Activated CD8-positive, alpha-beta memory T cell treated with anti-CD3 and anti-CD28 coated beads for 1 hour (primary cell): ENCODE measurements at places on chromosomes 7 and 10.

DNA sequence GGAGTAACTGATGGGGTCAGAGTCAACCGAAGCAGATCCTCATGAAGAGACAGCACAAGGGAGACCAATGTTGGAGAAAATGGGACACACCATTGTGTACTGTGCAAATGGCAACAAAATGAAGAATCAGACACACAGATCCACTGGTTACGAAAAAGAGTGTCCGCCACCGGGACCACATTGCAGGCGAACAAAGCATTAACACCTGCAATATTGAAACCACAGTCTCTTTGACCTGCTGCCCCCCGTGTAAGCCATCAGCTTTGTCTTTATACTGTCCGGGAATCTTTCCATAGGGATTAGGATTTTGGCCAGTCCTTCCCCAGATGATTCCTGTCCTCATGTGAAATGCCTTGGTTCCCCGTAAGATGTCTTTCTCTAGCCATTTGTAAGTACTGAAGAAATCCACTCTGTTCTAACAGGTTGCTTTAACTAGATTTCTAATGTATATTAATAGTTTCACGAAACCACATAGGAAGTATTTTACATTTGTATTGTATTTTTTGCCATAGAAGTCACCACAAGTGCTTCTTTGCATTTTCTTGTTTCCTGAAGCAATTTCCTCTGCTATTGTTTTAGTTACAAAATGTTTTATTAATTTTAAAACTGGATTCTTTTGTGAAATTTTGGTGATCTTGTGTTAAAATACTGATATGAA lies 140.8 kb upstream of the NFE2L3 start:
- DNase-seq: no peak

GRCh38 chr10:114024876-114025610 lies 18.6 kb upstream of the ADRB1 start:
- no peak for DNase-seq

GRCh38 chr7:127194571-127194970 lies 58.2 kb downstream of the GRM8 start:
- DNase-seq: no peak

DNA sequence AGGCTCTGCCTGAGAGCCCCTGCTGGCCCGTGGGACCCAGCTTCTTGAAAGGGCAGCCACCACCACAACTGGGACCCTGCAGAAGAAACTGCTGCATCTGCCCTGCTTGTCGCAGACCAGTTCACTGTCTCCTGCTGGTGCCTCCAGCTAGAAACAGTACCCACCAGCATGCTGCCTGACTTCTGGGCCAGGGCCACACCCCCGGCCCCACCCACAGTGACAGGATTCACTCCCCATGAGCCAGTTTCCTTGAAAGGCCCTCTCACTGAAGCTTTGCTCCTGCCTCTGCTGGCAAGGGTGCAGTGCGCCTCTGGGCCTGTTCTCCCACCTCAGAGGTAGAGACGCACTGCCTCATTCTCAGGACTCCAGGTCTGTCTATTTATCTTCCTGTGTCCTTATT lies 32.4 kb downstream of the ANXA11 start:
- no peak for DNase-seq

DNA sequence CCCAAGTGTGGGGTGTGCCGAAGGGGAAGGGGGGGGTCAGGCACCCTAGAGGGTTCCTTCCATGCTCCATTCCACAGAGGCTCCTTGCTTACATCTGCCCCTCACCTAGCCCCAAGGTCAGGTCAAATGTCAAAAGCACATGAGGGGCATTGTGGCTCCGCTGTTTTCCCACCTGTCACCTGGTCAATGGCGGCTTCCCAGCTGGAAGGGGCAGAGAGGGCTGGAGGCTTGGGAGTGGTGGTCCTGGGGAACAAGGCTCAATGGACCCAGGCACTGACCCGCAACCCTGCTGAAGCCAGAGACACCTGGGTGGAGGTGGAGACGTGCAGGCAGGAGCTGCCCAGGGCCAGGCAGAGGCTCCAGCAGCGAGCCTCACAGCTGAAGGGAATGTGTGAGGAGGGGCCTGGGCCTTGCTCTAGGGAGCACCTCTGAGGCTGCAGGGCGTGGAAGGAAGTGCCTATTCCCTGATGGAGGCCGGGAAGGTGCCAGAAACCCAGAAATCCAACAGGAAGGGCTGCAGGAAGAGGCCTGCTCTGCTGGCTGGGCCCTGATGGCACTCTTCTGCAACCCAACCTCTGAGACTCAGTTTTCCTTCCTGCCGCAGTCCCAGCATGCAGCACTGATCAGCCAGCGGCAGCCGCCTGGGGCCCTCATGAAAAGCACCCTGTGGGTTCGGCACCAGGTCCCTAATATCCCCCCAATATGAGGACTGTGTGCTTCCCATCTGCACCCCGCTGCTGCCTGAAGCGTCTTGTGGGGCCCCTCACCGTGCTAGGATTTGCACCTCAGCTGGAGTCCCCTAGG lies 16.0 kb downstream of the RASGEF1A start:
- DNase-seq: no peak

- no peak for DNase-seq
These were observed 178.8 kb downstream of the NEURL1 start for GRCh38 chr10:103672345-103672744.

DNA sequence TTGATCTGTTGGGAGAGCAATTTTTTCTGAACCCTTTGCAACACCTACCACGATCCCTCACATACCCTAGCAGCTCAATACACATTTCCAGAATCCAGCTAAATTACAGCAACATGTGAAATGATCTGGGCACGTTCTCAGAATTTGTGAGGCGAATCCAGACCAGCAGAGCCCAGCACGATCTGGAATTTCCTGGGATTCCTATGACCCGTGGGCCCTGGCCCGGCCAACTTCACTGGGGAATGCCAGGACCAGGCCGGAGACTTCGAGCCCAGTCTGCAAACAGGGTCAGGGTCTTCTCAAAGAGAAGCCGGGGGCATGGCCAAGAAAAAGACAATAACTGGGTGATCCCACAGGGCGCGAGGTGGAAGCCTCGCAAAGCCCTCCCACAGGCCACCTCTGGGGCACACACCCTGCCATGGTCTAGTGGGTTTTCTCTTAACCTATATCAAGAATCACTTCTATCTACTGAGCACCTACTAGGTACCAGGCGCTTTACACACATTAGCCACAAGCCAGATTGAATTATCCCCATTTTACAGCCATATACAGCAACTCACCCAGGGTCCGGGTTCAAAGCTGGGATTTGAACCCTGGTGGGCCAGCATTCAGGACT lies 33.8 kb downstream of the FAM53B start:
- no peak for DNase-seq

DNA sequence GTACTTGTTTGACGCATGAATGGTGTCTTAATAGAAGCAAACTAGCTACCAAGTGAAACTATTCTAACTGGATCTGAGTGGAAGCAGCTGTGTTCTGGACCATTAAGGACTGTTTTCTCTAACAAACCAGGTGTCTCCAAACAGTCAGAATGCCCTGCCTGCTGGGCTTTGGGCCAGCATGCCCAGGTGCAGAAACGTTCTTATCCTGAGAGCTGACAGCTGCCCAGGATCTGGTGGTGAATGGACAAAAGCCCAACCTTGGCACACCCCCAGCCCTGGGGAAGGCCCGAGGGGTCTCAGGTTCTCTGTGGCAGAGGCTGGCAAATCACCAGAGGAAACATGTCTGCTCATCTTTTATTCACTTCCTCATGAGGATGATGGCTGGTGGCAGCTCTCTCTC lies 48.2 kb upstream of the LAMB4 start:
- DNase-seq: no peak

DNA sequence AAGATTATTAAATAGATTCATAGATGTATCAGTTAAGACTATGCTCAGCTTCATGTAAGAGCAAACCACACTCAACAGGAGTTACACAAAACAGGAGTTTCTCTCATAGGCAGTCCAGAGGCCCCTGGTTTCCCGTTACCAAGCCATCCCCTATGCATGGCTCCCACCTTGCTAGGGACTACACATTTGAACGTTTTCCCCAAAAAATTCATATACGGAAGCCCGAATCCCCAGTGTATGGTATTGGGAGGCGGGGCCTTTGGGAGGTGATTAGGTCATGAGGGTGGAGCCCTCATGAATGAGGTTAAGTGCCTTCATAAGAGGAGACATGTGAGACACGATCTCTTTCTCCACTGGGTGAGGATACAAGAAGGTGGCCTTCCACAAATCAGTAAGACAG lies 29.1 kb downstream of the RSU1 start:
- DNase-seq: no peak

DNA sequence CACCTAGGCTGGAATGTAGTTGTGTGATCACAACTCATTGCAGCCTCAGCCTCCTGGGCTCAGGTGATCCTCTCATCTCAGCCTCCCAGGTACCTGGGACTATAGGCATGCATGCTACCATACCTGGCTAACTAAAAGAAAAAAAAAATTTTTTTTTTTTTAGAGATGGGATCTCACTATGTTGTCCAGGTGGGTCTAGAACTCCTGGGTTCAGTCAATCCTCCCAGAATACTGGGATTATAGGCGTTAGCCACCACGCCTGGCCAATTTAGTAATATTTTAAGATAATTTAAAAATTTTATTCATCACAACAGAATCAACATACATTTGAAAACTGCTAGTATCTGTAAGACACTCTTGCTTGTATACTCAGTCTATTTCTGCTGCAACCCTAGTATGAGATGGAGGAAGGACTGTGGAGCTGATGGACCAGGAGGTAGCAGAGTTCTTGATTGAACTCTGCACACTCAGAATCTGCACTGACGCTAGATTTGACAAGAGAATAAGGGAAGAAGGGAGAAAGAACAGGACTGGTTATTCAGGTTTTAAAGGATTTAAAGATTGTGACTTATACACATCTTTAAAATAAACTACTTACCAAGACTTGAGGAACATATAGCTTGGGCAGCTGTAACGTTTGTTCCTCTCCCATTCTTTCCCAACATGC lies 57.6 kb downstream of the VCL start:
- DNase-seq: no peak
